ENCODE measurements at places on chromosomes 6 and 20.
A peak's percentile ranks its signal among the peaks of the same experiment; 100 is the strongest.

DNA sequence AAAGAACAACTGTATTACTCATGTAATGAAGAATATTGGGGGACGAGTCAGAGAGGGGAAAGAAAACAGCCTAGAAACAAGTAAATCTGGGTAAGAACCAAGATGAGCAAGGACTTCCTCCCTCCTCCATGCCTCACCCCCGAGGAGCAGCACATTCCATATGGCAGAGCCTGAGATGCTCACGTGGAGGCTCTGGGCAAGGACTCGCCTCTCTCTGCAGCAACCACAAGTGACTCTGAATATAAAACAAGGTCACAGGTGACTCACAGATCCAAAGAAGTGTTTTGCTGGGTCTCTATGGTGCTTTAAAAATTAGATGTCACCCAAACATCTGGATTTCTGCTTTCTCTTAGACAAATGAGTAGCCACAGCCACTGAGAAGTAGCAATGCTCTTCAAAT lies 453.0 kb upstream of the SULF2 start:
- DNase-seq: no peak

DNA sequence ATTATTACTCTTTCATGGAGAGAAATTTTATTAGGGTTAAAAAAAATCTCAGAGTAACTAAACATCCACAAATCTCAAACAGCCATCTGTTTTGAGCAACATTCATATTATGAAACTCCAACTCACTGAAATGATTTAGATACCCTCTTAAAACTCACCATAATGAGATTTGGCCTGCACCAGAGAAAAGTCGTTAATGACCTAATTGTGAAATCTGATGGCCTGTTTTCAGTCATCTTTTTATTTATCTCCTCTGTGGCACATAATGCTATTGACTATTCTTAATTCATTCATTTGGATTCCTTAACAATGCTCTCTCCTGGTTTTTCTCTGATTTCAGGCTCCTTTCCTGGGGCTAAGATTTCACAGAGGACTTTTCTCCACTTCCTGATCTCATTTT lies 192.7 kb downstream of the RNF144B start:
- no peak for DNase-seq

- peak; percentile 4 for DNase-seq
Observed at GRCh38 chr6:46756469-46757213, 9.9 kb downstream of the ANKRD66 start.

DNA sequence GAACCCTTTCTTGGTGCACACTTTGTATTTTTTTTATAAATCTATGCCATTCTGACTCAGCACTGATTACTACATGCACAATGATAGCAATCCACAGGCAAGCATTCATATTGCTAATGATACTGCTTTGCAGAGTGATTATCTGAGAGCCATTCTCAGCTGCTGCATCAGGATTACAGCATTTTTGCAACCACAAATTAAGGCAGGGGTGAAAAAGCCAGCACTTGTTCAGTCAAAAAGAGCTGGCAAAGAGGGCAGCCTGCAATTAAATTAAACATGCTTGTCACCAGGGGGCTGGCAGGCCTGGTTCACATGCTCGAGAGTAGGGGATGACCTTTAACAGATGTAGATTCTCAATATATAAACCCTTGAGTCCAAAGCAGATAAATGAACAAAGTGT lies 40.7 kb upstream of the SLC17A4 start:
- DNase-seq: no peak

- DNase-seq: no peak
Observed at GRCh38 chr6:71482742-71483141, 194.1 kb downstream of the OGFRL1 start.

Data from neural progenitor cell (in vitro differentiated cells).